Vagina (tissue), 2 donors: ENCODE measurements at places on chromosomes 5 and 9.

DNA sequence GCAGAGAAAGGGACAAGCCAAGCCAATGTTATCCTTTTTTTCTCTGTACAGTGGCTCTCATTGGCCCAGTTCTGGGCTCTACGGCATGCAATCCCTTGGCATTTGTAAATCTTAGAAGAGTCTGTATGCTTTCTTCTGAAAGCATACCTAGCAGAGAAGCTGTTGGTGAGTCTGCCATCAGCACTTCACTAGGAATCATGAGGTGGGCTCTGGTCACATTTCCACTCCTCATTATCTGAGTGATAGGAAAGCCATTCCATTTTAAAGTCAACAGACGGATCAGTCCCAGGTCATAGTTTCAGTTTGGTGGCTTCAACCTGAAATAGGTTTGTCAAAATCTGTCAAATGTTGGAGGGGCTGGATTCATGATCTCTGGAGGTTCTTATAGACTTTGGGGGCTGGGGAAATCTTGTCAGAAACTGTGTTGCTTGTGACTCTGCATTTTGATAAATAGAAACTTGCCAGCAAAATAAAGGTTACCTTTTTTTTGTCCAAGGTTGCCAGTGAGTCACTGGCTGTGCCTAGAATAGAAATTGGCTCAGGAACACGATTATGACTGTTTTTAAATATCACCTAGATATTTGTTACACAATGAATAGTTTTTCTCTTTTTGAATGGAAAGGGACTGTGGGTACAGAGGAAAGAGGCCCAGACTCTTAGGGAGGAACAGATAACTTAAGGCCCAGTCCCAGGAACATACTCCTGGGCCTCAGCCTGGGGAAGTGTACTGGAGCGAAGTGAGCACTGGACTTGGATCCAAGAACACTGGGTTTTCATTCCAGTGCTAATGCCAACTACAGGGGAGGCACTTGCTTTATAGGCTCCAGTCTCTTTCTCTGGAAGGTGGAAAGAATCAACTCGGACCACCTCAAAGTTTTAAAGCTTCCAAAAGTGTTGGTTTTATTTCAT is 183.1 kb downstream of the NMUR2 start:
- H3K36me3 ChIP-seq = no peaks in the 10 kb centered on the region
- no peak for DNase-seq
- no peak overlapping the region for H3K4me3 ChIP-seq
- no peaks in the 10 kb centered on the region for H3K4me1 ChIP-seq

DNA sequence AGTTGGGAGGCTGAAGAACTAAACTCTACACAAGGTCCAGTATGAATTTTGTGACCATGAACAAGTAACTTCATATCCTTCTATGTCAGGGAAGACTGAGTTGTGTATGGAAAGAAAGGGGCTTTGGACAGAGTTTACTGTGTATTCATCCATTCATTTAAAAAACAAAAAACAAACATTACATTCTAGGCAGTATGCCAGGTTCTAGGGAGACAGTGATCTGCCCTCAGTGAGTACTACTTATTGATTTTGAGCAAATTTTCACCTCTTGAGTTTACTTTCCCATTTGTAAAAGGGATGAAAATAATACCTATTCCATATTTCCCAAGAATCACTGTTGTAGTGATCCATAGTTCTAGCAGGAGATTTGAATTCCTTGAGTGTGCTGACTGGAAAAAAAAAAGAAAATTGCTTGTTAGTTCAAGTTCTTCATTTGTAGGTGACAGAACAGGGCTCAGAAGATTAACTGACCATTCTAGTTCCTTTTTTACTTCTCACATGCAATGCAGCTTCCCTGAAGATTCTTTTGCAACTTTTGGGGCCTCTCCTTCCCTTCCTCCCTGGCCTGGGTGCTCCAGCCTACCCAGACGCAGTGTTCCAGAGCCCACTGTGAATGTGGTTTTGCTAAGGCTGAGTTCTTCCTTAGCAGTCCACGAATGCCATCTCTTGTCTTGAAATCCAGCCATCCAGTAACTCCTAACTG is 2.6 kb upstream of the GAPVD1 start:
- H3K27ac ChIP-seq = no peak overlapping the region
- no peak for DNase-seq
- H3K4me1 ChIP-seq = peaks cover 20% of the 10 kb centered on the region
- no peaks in the 10 kb centered on the region for H3K27me3 ChIP-seq
- H3K4me3 ChIP-seq = no peak overlapping the region

GRCh38 chr5:626850-627249 is 14.7 kb downstream of the CEP72 start:
- H3K4me1 ChIP-seq = no peaks in the 10 kb centered on the region
- H3K27ac ChIP-seq = no peak overlapping the region
- H3K27me3 ChIP-seq = no peaks in the 10 kb centered on the region
- no peaks in the 10 kb centered on the region for H3K36me3 ChIP-seq
- no peak for DNase-seq

- no peak overlapping the region for H3K4me3 ChIP-seq
- DNase-seq = no peak
- H3K27ac ChIP-seq = peak overlapping the region; percentile 99
- no peaks in the 10 kb centered on the region for H3K36me3 ChIP-seq
- H3K27me3 ChIP-seq = no peaks in the 10 kb centered on the region
- H3K4me1 ChIP-seq = peaks cover 75% of the 10 kb centered on the region
Observed at GRCh38 chr5:151083081-151083676, 2.3 kb upstream of the TNIP1 start.

GRCh38 chr5:115458003-115458409 is 86.6 kb downstream of the FEM1C start:
- no peak for DNase-seq
- peaks cover 15% of the 10 kb centered on the region for H3K4me1 ChIP-seq
- no peaks in the 10 kb centered on the region for H3K36me3 ChIP-seq
- no peaks in the 10 kb centered on the region for H3K27me3 ChIP-seq
